HS-27A (cell line): ENCODE measurements at places on chromosomes 3 and 15.

GRCh38 chr3:142495103-142495502, 47.3 kb upstream of the XRN1 start:
- no peak for DNase-seq

GRCh38 chr3:20322085-20322484, 136.1 kb upstream of the SGO1 start:
- DNase-seq, result no peak

DNA sequence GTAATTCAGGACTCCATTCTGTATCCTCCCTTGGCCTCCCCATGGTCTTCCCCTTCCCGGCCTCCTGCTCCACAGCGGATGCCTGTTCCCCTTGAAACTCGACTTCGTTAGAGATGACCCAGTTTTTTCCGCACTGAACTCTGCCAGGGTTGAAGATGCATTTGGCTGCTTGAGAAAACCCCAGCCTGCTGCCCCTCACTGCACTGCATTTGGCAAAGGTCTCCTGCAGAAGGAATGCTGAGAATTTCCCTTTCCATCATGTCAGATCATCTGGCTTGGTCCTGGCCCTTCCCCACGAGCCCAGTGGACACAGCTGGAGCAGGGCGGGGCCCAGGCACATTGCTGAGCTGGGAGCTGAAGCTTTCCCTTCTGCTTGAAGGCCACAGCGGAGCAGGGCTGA, 37.6 kb upstream of the RGMA start:
- no peak for DNase-seq

GRCh38 chr15:77009176-77009575, 14.2 kb downstream of the PSTPIP1 start:
- DNase-seq, result no peak

- DNase-seq, result no peak
These were observed 159.8 kb upstream of the MITF start for GRCh38 chr3:69579306-69580041.

DNA sequence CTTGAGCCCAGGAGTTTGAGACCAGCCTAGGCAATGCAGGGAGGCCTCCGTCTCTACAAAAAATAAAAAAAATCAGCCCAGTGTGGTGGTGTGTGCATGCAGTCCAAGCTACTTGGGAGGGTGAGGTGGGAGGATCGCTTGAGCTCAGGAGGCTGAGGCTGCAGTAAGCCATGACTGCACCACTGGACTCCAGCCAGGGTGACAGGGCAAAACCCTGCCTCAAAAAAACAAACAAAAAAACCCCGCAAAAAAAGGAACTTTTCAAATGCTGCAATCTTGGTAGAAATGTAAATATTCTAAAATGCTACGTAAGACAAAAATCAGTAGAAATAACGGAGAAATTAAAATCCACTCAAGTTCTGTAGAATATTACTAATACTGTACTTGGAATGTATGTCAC, 108.1 kb upstream of the MELTF start:
- DNase-seq, result no peak

DNA sequence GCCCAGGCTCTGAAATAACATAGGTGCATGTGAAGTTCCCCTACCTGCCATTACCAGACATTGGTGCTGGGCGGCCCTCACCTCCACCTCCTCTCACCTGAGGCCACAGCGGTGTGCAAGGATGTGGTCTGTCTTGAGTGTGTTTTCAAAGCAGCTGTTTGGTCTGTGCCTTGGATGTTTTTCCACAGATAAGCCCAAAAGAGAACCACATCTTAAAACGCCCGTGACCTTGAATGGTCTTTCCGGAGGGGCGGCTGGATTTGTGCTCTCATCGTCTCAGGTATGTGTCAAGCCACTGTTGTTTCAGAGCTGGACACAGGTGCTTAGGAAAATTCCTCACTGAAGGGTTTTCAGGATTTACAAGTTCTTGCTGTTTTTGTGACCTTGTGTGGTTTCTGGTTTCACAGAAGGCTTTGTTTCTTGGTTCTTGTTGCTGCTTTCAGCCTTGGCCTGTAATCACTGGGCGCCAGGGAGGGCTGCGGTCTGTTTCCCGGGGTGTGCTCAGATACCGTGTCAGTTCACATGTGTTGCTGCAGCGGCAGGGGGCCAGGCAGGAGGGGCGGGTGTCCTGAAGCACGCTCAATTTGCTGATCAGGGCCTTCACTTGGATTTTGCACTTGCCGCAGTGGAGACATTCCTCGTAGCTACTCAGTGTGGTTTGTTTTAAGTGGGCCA, 128.4 kb downstream of the IGF1R start:
- no peak for DNase-seq

DNA sequence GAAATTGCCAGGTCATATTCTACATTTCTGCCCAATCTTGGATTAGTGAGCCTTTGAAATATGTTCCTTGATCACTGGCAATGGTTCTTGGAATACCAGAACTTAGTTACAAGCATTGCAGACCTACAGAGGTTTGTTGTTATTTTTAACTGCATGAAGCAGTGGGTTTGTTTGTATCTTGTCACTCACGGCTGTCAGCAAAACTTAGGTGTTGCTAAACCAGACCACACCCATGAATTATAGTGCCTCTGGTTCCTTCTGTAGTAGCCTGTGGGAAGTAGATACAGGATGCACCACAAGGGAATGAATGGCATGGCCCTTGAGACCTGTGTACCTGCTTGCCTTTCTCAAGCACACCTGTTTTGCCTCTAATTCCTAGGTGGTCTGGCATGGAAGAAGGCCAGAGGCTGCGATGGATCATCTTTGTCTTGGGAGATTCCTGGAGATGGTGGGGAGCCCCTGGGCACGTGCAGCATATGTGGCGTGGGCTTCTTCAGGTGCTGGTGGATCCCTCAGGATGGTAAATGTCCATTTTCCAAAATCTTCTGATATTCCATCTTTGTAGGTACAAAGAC, 138.8 kb downstream of the SNRPN start:
- no peak for DNase-seq

DNA sequence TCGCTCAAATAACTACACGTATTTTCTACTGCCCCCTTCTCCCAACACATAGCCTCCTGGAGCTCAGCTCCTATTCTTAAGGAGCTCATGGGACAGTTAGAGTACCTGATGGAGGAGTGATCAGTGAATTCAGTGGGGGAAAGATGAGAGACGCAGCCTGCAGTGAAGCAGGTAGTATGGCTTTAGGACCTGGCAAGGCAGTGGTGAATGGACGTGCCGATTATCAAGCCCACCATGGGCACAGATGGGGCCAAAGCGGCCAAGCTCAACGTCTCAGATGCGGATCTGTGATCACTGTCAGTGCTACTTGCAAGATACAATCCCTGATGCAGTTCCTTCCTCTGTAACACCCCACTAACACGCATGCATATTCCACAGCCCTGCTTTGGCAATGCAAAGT, 45.8 kb upstream of the ATP2B2 start:
- DNase-seq, result no peak

GRCh38 chr3:81218023-81218422, 543.4 kb downstream of the GBE1 start:
- DNase-seq, result no peak

DNA sequence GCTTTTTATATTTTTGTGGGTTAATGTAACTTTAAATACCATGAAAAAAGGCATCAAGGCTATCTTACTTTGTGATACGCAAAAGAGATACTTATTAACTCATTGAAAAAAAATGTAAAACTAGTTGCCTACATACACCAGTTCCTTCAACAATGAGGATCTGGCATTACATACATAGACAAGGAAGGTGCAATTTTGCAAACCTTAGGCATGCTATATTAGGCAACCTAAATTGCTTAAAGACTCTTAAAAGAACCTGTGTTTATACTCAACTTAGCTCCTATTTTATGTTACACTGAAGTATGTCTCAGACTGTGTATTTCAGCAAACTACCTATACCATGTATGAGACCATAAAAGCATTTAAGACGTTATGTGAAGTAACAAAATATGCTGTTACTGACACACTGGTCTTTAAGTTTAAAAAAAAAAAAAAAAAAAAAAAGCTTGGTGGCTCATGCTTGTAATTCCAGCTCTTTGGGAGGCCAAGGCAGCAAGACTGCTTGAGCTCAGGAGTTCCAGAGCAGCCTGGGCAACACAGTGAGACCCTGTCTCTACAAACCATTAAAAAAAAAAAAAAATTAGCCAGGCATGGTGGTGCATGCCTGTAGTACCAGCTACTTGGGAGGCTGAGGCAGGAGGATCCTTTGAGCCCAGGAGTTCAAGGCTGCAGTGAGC, 9.1 kb downstream of the TASOR start:
- no peak for DNase-seq

- no peak for DNase-seq
These were observed 69.2 kb downstream of the GOLGA8B start for GRCh38 chr15:34514251-34514670.

- DNase-seq, result no peak
These were observed 198.1 kb downstream of the MBNL1 start for GRCh38 chr3:152466784-152467183.

DNA sequence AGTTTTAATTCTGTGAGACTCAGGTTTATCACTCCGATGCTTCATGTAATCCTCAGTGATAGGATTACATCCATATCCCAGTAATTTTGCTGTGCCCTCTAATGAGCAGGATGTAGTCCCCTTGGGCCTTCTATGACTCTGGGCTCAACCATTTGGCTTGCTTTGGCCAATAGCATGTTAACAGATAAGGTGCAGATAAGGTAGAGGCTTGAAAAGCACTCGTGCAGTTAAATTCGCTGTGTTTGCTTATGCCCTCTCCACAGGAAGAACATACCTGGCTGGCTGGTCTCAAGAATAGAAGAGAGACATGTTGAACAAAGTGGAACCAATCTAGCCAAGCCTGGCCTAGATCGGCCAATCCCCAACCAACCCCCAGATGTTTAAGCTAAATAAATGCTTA, 20.1 kb downstream of the CCDC13 start:
- DNase-seq, result no peak

DNA sequence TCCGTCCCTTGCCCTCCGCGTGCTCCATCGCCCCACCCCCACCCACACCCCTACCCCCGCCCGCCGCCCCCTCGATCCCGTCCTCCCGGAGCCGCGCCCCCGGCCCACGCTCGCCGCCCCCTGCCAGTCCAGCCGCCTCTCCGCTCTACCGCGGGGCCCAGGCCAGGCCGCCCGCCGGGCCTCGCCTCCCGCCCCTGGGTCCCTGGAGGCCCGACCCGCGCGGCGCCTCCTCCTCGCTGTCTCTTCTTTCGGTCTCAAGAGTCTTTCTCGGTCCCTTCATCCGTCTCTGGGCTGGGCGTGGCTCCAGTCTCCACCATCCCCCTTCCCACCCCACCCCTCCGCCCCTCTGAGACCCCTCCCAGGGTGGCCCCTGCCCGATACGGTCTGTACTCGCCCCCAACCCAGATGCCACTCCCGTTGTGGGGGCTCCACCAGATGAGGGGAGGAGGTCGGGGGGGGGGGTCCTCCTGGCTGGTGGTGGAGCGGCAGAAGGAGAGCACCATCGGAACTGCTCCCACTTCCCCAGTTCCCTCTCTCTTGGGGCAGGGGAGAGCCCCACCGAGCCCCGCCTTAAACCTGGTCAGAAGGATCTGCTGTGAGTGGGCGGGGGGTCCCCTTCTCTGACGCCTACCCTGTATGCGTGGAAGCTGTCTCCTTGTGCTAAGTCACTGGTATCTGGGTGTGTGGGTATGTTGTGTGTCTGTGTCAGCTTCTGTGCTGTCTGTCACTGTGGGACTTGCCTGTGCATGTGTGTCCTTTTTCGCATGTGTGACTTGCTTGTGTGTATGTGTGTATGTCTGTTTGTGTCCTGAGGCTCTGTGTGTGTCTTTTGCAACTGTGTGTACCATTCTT, 1.0 kb downstream of the PRKCD start:
- no peak for DNase-seq

GRCh38 chr15:40445421-40445922, 4.7 kb downstream of the BAHD1 start:
- DNase-seq, result no peak

DNA sequence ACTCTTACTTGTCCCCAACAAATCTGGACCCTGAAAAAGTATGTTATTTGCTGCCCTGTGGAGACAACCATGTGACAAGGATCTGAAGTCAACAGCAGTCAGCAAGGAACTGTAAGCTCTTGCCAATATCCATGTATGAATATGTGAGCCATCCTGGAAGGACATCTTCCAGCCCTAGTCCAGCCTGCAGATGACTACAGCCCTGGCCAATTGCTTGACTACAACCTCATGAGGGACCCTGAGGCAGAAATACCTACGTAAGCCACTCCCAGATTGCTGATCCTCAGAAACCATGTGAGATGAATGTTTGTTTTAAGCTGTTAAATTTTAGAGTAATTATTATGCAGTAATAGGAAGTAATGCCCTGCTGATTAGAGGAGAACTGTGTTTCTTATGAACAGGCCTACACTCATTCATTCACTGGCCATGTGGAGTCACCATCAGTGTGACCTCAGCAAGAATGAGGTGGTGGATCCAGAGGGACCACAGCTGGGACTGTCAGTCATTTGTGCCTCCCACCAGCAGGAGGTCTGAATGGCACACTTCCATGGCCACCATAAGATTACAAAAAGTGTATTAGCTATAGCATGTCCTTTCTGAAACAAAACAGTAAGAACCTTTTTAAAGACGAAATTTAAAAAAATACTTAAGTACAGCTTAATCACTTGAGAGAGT, 92.6 kb downstream of the TFDP2 start:
- DNase-seq, result no peak

DNA sequence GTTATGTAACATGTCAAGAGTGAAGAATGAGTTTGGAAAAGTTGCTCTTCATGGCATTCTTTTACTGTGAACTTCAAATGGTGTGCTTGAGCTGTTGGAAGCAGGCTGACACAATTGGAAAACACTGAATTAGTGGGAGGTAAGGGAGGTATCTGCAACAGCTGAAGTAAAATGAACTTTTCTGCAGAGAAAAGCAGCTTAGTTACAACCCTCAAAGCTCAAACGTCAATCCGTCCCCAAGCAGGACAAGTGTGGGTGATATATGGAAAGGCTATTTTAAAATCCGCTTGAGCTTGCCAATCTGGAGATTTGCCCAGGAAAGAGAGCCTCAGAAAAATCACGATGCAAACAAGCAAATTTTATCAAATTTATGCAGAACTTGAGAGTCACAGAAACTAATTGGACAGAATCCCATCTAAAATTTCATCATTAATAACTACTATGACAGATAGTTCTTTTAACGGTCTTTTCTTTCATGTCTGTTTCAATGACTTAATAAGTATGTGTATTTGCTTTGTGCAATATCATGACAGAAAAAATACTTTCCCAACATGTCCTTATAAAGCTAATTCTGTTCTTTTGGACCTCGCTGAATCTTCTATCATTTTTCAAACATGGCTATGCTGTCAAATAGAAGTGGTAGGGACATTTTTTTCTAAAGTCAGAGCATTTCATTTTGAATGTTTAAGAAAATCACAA, 266.6 kb upstream of the SLITRK3 start:
- no peak for DNase-seq
